NCI-H2081 (cell line): ENCODE measurements at places on chromosomes 5 and 9.

GRCh38 chr9:121566481-121567465 lies 67.1 kb upstream of the GGTA1 start:
- DNase-seq = no peak

DNA sequence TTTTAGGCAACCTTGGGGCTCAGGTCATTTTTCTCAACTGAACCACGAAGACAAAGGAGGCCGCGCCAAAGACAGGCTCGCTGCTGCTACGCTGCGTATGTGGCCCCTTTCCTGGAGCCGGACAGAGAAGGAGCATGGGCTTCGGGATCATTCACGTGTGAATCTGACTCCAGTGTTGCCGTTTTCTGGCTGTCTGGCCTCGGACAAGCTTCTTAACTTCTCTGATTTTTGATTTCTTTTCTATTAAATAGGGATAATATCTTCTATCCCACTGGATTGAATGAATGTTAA lies 50.8 kb upstream of the ZNF366 start:
- DNase-seq = no peak

- DNase-seq = no peak
Observed at GRCh38 chr9:82010711-82011110, 22.1 kb downstream of the SPATA31D1 start.

- DNase-seq = no peak
Observed at GRCh38 chr5:179280095-179280490, 65.2 kb downstream of the ADAMTS2 start.

DNA sequence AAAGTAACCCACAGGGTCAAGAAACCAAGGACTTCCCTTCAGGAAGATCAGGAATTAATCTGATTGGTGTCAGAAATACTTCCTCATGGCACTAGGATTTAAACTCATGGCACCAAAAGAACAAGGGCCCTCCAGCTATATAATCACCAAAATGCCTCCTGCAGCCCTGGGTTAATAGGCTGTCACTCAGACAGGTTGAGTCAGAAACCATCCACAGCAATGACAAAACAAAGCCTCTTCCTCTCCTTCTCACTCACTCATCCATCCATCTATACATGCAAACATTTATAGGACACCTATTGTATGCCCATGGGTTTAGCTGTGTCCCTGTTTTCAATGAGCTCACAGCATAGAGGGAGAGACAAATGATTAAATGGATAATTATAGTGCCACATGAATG lies 62.5 kb upstream of the SPOCK1 start:
- no peak for DNase-seq

GRCh38 chr5:98349251-98349989 lies 424.0 kb upstream of the RGMB start:
- no peak for DNase-seq
